Posterior vena cava (tissue), 2 donors: ENCODE measurements at places on chromosomes 16 and 17.

DNA sequence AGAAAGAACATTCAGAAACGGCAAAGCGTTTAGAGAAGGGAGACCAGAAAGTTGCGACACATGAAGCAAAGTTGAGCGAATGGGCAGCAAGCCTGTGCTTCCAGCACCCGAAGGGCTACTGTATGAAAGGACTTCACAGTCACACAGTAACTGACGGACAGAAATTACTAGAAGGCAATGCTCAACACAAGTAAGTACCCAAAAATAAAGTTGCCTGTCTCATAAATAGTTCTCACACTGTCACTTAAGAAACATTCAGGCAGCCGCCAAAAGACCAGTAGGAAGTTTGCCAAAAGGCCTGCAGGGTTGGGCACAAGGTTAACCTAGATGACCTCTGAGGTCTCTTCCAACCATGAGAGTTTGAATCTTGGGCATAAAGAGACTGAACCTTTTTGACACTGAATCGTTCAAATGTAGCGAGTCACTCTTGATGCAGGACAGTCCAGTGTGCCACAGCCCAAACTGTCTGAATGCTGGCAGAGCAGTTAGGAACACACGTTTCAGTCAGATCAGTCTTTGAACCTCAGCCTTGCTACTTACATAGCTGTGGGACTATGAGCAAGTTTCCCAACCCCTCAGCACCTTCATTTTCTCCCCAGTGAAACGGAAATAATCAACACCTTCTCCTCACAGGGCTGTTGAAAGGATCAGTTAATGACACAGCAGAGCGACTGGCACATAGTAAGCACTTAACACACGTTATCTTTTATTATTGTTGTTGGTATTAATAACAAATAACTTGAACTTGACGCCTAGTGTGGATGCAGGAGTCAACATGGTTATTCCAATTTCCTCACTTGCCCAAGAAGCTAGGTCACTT, 10.4 kb downstream of the NCBP3 start:
- DNase-seq, result peak; percentile 44

DNA sequence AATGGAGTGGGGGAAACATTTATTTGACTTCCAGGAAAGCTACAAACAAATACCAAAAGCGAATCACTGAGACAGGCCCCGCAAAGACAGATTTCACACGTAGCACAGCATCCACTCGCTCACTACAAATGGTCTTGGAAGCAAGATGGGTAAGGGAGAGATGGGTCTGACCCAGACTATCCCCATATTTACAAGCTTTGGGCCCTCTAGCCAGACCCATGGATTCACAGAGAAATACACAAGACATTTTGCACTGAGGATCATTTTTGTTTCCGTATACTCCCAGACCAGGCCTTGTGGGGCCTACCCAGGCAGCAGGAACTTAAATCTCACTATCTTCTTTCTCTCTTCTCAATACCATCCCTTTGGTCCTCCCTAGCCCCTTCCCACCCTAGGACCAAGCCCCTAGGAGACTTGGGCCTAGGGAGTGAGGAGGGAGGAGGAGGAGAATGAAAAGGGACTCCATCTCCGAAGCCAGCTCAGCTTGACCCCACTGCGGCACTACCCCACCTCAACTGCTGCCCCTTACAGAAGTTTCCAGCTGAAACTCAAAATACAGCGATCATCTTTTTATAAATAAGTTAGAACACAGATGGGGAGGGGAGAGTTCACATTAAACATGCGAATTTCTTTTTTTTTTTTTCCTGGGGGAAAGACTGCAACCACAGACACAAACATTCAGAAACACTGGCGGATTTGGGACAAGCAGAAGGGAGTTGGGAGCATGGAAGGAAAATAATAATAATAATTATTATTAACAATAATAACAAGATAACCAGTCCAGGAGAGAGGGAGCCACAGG, 1.4 kb upstream of the HOXB3 start:
- no peak for DNase-seq

DNA sequence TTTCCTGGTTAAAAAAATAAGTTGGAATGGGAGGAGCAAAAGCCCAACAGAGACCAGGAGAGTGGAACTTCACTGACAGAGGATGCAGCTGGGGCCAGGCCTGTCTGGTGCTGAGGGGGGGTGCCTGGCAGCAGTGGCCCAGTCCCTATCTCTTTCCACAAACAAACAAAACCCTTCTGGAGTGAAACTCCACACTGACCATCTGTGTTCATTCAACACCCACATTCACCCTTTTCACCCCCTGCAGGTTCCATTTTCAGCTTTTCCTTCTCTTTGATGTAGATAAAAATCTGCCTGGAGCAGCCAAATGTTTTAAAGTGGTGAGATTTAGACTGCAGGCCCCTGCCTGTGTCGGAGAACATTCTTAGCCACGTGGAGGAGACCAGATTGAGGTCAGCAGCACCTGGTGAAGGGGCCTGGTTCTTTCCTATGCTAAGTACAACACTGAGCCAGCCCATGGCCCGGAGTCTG, 161.4 kb upstream of the CDH11 start:
- no peak for DNase-seq

GRCh38 chr16:35150805-35151312, 1691.4 kb downstream of the TP53TG3F start:
- no peak for DNase-seq

DNA sequence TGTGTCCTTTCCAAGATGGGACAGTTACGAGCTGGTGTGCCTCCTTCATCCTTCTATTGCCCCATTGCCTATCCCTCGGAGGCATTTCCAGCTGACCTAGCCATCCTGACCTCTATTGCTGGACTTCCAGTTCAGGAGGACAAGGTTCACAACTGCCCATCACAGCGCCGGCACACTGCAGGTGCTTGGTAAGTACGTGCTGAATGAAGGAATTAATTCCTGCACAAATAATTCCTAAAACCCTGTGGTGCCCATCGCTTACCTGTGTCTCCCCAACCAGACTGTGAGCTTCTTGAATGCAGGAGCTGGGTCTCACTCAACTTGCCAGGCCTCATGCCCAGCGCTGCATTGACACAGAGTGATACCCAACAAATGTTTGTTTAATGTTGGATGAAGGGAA, 13.0 kb downstream of the ALOX15B start:
- no peak for DNase-seq

- DNase-seq, result no peak
Observed at GRCh38 chr16:22272870-22273650, 24.1 kb upstream of the POLR3E start.

DNA sequence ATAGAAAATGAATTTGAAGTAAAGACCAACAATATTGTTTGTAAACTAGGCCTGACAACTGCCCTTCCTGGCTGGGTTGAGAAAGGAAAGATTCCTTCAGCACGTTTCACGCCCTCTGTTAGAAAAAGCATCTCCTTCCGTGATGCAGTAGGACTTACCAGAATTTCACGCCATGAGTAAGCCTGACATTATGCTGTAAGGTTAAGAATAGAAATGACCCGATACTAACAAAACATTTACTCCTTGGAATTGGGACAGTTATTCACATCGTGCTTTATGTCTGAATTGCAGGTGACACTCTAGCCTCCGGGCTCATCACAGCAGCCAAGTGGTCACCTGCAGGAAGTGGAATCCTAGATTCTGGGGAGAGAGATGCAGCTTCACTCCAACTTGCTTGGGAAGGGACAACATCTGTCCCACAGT, 17.5 kb downstream of the MARCHF10 start:
- no peak for DNase-seq

GRCh38 chr17:44375196-44376017, 11.8 kb upstream of the FAM171A2 start:
- no peak for DNase-seq

DNA sequence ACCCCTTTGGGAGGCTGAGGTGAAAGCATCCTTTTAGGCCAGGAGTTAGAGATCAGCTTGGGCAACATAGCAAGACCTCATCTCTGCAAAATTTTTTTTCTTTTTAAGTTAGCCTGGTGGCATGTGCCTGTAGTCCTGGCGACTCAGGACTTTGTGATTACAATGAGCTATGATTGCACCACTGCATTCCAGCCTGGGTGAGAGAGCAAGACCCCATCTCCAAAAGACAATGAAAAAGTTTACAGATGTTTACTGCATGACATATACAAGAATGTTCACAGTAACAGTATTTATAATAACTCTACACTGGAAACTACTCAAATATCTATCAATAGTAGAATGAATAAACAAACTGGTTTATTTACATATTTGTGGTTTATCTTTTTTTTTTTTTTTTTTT, 33.1 kb upstream of the CCL22 start:
- DNase-seq, result no peak

GRCh38 chr16:78034530-78034929, 12.2 kb downstream of the CLEC3A start:
- DNase-seq, result no peak

- peak; percentile 89 for DNase-seq
Observed at GRCh38 chr16:16127469-16128116, 95.7 kb downstream of the ABCC6 start.

- DNase-seq, result no peak
Observed at GRCh38 chr16:20938426-20938825, 37.9 kb downstream of the LYRM1 start.

DNA sequence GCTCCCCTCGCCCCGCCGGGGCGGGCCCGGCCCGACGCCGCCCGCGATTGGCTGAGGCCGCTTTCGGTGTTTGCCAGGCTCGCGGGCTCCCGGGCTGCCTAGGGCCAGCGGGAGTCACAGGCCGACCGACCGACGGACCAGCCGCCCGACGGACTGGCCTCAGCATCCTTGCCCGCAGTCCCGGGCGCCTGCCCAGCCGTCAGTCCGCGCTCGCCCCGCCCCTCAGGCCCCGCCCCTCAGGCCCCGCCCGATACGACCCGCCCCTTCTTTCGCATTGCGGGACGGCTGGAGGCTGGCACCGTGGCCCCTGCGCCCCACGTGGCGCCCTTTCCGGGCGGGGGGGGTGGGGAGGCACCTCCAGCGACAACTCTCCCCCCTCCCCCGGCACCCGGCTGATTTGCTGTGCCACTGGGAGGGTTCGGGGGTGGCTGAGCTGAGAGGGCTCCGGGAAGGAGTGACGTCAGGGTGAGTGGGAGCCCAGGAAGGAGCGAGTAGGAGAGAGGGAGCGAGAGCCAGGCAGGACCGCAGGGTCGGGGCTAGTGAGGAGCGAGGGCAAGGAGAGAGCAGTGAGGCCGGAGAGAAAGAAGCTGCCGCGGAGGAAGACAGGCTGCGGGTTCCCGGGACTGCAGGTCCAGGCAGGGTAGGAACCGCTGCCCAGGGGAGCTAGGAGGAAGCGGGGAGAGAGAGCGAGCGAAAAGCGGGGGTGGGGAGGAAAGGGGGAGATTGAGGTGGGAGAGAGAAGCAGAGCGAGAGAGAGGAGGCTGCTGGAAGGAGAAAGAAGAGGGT, at the start of gene ASPHD1:
TSS of gene ASPHD1 (plus strand) at position 387 of the 786 bp plus-strand sequence. CDS start 484 bp downstream, outside the sequence.
- peak; percentile 85 for DNase-seq

DNA sequence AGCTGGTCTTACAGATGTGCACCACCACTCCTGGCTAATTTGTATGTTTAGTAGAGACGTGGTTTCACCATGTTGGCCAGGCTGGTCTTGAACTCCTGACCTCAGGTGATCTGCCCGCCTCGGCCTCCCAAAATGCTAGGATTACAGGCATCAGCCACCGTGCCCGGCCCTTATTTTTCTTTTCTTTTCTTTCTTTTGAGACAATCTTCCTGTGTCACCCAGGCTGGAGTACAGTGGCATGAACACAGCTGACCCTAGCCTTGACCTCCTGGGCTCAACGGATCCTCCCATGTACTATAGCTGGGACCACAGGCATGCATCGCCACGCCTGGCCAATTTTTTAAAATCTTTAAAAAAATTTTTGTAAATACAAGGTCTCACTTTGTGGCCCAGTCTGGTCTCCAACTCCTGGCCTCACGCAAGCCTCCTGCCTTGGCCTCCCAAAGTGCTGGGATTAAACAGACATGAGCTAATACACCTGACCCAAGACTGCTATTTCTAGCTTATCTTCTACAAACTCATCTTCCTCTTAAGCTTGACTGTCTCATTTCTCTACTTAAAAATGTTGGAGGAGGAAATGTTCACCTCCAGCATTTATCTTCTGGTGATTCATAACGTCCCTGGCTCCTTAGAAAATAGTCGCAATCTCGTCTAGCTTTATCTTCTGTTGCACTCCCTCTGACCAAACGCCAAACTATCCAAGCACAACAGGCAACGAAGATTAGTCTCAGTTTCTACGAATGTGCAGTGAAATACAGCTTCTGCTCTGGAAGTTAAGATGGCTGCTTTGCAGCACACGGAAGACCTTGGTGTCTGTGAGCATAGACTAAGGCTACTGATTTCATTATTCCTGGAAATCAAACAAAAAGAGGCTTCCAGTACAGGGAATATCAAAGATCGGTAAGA, 8.2 kb upstream of the TMEM94 start:
- peak; percentile 7 for DNase-seq

- no peak for DNase-seq
Observed at GRCh38 chr17:14203388-14203787, 33.3 kb downstream of the CDRT15 start.

GRCh38 chr17:37818689-37819088, 73.8 kb upstream of the HNF1B start:
- no peak for DNase-seq

GRCh38 chr17:65799869-65800268, 238.4 kb upstream of the AXIN2 start:
- DNase-seq, result no peak

GRCh38 chr16:30924076-30924912, 922 bp downstream of the FBXL19 start:
- DNase-seq, result peak; percentile 72

- no peak for DNase-seq
Observed at GRCh38 chr16:49776085-49776595, 79.8 kb downstream of the ZNF423 start.

DNA sequence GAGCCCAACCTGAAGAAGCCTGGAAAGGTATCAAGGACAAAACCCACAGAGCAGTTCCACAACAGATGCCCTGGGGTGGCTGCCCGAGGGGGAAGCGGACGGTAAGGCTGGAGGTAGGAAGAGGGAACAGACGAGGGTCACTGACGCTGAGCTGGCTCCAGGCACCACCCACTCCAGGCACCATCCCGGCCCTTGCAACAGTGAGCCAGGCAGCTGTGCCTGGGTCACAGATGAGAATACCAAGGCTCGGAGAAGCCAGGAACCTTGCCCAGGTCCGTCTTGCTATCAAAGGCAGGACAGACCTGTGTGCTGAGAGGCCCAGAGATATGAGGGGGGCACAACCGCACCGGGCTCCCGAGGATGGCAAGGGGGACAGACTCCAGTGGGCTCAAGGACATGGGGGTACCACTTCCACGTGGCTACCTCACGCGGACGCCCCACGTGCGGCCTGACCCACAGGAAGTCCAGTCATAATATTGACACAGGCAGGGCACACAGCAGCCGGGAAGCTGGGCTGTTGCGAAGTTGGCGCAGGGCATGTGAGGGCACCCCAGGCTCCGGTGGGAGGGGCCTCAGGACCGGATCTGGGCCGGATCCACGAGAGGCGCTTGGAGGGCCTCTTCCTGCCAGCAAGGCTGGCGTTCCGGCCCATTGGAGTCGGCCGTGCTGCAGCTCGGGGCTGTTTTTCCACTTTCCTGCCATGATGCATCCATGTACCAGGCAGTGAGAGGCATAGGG, 29.9 kb downstream of the PEMT start:
- peak; percentile 92 for DNase-seq
